ENCODE measurements at places on chromosomes 1 and 21.

DNA sequence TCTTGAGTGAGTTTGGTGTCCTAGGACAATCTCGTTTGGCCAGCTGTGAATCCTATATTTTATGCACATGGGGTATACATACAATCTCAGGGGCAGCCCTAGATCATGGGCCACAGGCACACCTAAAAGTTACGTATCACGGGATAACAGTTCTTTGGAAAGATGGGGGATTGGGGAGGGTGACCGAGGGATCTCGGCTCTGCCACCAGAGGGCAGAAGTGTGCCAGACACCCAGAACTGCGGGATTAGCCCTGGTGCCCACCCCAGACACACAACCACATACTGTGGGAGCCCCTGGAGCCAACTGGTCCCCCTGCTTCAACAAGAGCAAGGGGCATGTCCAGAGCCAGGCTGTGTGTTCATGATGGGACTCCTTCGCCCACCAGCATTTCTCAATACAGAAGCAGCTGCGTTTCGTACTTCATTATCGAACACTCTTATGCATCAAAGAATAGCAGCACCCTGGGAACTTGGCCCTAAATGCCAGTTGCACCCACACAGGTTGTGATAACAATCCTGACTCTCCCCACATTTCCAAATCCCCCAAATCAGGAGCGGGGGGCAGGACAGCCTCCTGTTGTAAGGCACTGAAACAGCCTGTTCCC lies 37.4 kb downstream of the TMCO4 start:
- DNase-seq: no peak

DNA sequence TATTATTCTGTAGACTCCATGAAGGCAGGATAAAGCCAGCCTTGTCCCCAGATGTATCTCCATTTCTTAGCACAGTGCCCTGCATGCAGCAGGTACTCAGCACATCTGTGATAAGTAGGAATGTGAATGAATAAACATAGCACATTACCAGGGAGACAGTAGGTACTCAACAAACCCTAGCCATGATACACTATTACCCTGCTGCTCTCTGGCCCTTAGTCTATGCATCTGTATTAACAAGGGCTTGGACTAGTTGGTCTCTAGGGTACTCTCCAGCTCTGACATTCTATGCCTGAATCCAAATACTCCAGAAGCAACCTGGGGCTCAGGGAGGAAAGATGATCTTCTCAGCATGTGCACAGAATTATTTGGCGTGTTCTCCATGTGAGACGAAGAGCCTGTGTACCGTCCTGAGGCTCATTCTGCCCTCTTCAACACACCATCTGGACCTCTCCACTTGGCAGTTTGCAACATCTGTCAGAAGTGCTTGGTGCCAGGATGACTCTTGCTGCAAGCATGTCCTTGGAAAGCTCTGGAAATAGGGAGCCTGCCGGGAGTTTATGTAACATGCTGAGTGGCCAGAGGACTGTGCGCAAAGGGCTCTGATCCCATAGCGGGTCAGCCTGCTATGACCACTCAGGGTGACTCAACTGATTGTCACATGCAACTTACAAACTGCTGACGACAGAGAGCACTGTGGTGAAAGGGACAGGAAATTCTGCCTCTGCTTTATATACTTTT lies 228.2 kb upstream of the USP24 start:
- no peak for DNase-seq

GRCh38 chr1:100921110-100921706 lies 25.3 kb downstream of the SLC30A7 start:
- DNase-seq: no peak

GRCh38 chr1:17759114-17759513 lies 4.0 kb downstream of the ACTL8 start:
- DNase-seq: no peak

DNA sequence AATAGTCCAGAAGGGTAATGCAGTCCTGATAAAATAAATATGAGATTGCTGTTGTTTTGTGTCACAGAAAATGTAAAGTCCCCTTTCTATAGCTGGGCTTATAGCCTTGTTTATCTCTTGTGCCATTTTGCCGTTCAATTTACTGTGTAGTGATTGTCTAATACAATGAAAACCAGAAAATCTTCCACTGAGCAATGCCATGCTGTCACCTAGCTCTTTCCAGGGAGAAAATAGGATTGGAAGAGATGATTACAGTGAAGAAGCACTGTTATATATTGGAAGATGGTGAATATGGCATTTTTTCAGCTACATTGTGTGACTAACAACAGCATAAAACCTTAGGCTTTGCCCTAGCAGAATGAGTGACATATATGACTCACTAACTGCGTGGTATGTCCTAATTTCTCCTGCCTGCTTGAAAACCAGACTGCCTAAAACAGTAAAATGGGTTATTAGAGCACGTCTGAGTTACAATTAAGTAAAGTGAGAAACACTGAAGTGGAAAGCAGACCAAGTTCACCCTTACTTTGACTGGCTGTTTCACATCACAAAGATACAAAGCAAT lies 332.4 kb upstream of the ZP4 start:
- no peak for DNase-seq

DNA sequence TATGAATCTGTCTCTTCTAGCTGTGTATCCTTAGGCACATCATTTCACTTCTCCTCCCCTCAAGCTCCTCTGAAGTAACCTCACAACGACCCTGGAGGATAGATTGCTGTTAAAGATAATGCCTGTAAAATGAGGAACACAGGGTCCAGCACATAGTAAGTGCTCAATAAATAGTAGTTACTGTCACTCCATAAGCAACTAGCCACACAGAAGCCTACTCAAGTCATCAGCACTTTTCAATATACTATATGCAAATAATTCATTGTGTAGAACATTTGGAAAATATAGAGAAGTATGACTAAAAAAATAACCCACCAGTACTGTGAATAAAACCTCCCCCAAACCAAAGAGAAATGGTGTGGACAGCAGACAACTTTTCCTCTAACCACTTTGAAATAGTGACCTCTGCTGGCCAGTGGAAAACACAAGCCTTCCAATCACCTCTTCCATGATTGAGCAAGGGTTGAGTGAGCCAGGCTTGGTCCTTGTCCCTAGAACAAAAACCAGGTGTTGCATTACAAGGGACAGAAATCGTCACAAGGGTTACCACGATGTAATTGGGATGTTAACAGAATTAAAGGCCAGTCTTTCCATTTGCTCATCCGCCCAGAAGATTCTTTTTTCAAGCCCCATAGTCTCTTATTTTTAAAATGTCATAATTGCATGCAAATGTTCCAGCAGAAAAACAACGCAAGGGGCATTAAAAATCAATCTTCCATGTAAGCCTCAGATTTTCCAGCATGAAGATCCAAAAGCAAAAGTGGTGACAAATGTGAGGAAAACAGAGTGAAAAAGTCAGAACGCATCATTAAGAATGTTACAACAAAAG lies 15.7 kb upstream of the GLIS1 start:
- no peak for DNase-seq

DNA sequence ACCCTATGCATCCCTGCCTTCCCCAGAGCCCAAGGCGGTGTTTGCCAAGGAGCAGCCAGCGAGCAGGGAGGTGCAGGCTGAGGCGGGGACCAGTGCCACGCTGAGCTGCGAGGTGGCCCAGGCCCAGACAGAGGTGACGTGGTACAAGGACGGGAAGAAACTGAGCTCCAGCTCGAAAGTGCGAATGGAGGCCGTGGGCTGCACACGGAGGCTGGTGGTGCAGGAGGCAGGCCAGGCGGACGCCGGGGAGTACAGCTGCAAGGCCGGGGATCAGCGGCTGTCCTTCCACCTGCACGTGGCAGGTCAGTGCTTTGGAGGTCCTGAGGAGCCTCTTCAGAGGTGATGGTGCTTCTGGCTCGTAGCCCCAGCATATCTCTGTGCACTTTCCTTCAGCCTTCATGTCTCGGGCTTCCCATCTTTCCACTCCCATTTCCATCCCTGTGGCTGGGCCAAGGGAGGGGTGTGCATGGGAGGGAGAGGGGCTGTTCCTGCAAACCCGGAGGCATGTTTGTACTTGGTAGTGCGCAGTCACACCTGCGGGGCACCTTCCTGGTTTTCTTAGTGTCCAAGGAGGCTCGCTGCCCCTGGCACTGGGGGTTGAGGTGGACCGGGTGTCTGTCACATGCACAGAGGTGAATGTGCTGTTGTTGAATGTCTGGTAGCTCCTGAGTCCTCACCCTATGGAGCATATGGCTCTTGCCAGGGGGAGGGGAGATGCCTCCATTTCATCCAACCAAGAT lies 56.4 kb downstream of the OBSCN start:
- DNase-seq: no peak

- no peak for DNase-seq
These were observed 90.0 kb downstream of the ARHGEF10L start for GRCh38 chr1:17629460-17629859.

DNA sequence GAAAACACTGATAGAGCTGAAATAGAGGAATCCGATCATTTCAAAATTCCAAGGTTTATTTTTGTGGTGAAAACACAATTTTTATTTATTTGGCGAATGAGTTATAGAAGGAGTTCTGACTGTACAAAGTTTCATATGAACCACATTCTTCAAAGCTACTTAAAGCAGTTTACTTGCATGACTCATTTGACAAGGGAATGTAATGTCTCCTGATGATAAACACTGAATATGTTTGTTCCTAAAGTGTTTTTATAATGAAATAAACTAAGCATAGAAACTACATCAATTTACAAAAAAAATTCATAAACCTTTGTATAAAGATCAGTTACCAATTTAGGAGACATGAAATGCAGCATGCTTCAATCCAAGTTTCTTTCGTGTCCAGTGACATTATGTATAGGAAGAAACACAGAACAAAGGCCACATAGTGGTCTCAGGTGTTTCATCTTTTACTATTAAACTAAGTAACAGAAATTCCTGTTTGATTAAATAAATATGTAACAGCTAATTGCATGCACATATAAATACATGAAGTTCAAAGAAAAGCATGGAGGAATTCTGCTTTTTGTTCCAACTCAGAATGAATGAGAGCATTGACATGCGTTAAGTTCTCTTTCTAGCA lies 2.5 kb downstream of the PRKACB start:
- DNase-seq: no peak

GRCh38 chr1:200979574-200980451 lies 43.7 kb downstream of the KIF21B start:
- DNase-seq: peak; percentile 21

- DNase-seq: no peak
These were observed 60.7 kb downstream of the FAAP20 start for GRCh38 chr1:2133879-2134215.

GRCh38 chr1:43067233-43067745 lies 104.8 kb downstream of the EBNA1BP2 start:
- no peak for DNase-seq

GRCh38 chr1:110672001-110672752 lies 2.6 kb downstream of the KCNA3 start:
- peak; percentile 60 for DNase-seq

GRCh38 chr1:182785181-182785580 lies 4.4 kb upstream of the NPL start:
- DNase-seq: no peak

All from activated CD8-positive, alpha-beta memory T cell treated with anti-CD3 and anti-CD28 coated beads for 4 hours (primary cell).